ENCODE measurements at places on chromosomes 12 and 14.

- no peak for DNase-seq
These were observed 602.8 kb downstream of the RPS29 start for GRCh38 chr14:48983351-48983888.

DNA sequence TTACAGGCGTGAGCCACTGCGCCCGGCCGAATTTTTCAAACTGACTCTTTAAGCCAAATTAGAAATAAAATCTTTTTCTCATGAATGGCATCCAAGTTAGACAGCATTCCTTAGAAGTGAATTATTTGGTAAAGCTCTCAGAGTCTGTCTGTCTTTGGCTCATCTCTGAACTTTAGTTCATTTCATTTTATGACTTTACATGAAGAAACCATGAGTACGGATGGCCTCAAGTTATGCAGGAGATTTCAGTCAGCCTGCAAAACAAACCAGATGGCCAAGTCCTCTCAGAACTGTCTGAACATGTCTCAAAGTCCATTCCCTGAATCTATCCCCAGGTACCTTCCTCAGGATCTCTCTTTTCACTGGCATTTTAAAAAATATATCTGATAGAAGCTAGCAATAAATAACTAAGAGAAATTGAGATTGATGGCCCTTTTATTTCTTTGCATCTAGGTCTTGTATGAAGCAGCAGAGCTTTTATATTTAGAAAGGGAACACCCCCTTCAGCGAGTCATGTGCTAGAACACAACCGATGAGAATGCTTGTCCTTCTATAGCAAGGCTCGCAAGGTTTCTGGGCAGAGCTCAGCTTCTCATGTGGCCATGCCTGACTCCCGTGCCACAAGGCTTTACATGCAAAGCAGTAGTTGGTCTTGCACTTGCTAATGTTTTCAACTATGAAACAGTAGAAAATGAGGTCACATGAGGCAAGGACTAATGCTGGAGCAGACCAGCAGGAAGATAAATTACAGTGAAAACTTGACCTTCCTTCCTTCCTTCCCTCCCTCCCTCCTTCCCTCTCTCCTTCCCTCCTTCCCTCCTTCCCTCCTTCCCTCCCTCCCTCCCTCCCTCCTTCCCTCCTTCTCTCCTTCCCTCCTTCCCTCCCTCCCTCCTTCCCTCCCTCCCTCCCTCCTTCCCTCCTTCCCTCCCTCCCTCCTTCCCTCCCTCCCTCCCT is 125.0 kb downstream of the AKAP6 start:
- DNase-seq, result no peak

DNA sequence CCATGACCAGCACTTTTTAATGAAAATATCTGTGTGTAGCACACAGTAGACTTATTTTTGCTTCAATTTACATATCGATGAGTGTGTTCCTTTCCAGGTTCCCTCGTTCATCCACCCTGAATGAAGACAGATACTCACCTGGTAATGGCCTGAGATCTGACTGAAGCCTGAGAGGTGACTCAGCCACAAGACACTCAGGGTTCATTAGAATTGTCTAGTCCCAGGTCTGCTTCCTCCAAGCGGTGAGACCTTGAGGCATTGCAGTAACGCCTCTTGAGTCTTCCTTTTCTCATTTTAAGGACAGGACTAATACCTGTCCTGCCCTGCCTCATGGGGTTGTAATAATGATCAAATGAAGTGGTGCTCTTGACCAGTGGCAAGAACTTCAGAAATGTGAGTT is 11.5 kb upstream of the KCNK13 start:
- DNase-seq, result no peak

DNA sequence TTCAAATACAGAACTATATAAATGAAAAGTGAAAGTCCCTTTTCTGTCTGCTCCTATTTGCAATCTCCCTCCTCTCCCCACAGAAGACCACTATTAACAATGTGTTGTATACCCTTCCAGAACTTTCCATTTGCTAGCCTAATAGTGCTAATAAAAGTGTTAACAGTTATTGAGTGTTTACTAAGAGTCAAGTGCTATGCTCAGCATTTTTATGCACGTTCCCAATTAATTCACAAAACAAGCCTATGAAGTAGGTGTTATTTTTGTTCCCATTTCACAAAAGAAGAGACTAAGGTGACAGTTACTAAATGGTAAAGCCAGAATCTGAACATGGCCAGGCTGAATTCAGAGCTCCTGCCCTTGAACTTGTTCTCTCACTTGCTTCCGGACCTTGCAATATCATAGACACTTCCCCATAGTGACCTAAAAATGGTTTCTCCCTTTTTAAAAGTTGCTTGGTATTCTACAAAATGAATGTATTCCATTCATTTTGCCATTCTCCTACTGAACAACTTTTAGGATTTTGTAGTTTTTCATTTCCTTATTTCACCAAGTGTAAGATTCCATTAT is 1.6 kb upstream of the PRKAB1 start:
- no peak for DNase-seq

DNA sequence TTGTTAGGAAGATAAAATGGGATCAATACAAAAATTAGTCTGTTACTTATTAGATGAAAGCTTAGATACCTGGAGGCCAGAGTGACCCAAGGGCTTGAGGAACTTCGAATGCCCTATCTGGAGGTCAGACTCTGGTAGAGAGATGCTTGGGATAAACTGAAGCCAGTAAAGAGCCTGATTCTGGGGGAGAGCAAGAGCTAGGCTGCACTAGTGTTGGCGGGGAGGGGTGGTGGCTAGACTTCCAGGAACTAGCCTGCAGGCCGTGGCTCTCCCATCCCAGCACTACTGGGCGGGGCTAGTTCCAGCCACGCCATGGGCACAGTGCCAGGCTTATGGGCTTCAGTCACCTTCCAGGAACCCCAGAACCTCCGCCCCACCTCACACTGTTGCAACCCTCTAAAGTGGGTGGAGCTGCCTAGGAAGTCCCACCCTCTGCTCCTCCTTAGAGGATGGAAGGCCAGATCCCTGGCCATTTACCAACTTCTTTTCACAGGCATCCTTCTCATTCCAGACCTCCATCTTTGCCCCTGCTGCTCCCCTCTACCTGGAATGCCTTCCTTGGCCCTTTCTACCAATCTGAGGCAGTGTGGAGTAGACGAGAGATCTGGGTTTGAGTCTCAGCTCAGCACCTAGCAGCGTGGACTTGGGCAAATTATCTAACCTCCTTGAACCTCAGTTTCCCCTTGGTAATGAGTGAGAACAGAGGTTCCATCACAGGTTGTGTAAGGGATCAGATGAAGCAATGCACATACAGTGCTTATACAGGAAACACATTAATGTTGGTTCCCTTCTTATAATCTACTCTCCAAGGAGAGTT is 6.3 kb upstream of the NFE2 start:
- no peak for DNase-seq

GRCh38 chr14:94176808-94177207 is 2.7 kb downstream of the PPP4R4 start:
- no peak for DNase-seq

GRCh38 chr12:107779077-107779831 is 4.8 kb downstream of the ASCL4 start:
- no peak for DNase-seq

GRCh38 chr12:116133636-116134214 is 143.8 kb downstream of the MED13L start:
- no peak for DNase-seq

DNA sequence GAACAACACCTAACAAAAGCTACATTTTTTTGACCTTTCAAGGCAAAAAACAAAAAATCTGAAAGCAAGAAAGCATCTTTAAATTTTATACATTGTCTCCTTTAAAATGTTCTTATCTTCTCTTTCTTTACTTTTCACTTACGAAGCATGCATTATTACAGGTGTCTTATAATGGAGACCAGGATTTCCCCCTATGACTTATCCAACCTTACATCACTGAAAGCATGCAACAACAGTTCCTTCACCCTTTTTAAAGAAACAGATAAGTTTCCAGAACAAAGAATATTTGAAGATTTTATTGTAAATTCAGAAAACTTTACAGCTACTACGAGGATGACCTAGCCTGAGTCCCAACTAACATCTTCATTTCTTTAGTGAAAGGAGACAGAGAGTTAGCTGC is 277.2 kb downstream of the AKAP6 start:
- DNase-seq, result no peak

DNA sequence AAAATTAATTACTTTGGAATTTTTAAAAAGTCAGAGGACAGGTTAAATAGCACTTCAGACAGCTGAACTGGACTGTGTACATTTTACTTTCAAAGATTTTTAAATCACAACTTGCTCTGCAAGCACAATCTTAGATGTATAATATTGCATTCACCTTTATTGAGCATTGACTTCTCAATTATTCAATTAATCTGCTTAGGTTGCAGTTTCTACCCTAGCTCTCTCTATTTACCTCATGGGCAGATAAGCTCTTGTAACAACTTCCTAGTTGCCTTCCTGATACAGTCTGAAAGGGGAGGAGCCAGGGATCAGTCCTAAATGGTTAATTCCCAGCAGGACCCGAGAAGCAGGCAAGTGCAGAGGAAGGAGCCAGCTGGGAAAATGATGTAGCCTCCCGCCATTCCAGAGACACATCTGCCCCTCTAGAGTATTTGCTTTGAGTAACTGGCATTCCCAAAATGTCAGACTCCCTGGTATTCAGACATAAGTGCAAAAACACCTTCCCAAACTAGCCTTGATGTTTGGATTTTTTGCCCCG is 302.8 kb downstream of the GALC start:
- DNase-seq, result peak; percentile 58

GRCh38 chr14:33309106-33309505 is 370.4 kb downstream of the NPAS3 start:
- peak; percentile 24 for DNase-seq

DNA sequence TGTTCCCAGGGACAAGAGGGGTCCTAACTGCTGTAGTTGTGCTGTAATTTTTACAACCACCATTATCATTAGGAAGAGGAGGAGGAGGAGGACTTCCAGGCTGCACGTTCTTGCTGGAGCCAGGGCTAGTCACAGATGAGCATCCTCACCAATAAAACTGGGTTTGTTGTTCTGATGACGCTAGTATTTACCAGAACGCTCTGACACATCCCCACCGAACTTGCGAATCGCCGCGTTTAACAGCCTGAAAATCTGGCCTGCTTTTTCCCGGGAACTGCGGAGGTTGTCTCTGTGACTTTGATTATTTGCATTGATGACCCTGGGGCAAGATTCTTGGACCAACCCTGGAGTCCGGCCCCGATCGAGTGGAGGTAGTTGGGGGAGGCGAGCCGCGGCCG is 10.2 kb downstream of the TBX5 start:
- no peak for DNase-seq

DNA sequence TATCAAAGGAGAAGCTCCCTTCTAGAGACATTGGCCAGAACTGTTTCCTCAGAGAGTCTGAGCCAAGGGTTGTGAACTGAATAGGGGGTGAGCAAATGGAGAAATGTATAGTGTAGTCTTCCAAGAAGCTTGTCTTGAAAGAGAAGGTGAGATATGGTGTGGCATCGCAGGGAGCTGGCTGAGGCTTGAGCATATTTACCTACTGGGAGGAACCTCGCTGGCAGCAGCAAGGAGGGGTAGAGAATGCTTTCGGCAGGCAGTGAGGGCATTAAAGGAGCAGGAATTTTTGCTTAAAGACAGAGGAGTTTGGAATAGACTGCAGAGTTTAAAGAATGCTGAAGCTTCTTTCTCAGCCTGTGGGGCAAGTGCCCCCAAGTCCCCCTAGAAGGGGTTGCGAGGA is 59.3 kb upstream of the PRMT8 start:
- no peak for DNase-seq

DNA sequence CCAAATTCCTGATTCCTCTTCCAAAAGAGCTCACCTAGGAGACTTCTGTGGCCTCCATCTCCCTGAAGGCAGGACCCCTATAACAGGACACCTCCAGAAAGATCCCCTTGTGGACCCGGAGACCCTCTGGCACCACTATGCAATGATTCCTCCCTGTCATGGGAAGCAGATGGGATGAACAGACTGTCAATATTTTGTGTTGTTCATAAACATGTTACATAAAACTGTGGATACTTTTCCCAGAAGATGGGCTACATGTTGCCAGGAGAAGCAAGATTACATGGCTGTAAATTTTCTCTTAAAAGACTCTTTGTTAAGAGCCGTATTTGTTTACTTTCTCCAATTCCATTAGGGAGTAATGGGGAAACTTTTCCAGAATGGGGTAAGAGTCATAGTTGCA is 52.1 kb downstream of the TUNAR start:
- DNase-seq, result no peak

DNA sequence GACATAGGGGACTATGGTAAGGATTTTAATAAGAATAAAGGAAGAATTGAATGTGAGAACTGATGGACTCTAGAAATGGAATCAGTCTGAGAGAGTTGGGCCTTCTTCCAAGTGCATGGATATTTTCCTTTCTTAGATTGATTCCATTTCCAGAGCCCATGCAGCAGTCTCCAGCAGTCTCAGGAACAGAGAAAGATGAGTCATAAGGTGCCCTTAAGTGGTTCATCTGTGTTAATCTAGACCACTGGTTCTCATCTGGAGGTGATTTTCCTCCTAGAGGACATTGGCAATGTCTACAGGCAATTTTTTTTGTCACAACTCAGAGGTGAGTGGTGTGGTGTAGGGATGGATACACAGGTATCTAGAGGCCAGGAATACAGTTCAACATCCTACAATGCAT is 25.9 kb downstream of the TRIM9 start:
- DNase-seq, result no peak

DNA sequence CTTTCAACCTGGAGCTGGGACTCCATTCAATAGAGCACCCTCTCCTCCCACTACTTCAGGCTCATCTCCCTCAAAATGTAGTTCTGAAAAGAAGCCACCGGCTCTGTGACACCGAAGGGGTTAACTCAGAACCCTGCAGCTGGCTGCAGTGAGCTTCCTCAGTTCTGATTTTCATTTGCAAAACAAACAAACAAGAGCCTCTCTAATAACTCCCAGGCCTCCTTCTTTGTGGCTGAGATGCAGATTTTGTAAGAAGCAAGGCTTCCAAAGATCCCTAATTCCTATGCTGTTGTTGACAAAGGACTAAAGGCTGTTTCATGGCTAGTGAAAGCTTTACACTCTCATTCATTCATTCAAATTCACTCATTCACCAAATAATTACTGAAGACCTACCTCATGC is 333.4 kb upstream of the TBX3 start:
- no peak for DNase-seq

DNA sequence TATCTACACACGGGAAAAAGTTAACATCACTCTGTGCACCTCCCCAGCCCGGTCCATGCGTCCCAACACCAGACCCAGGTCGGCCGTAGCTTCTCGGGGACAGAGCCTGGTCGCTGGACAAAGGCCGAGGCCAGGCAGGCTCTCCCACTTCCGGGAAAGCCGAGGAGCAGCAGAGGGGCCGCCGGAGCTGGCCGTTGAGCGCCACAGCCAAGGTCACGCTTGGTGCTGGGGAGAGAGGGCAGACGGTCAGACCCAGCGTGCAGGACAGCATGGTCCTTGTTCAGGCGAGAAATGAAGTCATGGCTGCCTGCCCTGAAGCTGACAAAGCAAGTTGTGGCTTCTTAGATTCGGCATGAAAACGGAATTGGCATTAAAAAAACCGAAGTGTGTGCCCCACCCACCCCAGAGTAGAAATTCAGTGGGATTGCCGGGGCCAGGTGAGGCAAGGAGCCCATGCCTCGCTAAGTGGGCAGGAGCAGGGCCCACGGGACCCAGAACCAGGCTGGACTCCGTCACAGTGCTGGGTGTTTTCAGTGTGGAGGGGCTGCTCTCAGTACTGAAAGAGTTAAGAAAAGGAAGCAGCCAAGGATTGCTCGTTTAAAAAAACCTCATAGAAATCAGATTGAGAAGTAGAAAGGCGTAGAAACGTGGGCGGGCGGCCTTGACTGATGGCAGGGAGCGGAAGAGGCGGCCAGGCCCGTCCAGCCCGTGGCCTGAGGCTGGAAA is 4.3 kb downstream of the ARL6IP4 start:
- DNase-seq, result no peak
